Astrocyte of the cerebellum (primary cell): ENCODE measurements at places on chromosomes 13 and 19.

DNA sequence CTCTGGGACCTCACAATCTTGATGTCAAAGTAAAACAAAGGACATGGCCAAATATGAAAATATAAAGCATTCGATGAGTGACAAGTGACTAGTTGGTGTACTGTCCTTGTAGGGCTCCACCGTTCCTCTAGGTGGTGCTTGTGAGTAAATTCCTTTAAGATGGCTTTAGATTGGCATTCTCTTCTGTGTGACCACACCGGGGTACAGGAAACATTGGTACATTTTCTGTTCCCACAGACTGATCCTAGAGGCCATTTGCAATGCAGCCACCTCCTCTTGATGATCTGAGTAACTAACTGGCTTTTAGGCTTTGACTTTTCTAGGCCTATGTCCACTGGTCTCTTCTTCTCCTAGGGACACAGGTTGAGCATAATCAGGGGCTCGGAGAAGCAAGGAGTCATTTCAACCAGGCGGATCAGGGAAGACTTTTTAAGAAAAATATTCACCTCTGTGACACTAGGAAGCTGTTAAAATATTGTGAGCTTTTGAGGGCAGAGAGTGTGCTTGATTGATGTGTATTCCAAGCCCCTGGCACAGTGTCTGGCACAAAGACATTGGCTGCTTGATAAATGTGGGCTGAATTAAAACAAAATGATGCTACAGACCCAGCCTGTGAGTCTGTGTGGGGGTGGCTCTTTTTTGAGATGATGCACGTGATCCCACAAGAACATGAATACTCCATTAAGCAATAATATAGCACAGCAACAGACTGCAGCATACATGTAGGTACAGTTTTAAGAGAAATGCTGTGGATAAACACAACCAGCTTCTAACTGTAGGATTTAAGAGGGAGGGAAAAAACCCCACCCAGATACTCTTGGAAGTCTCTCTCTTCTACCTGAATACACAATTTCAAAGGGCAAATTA lies 21.0 kb downstream of the EPSTI1 start:
- peak; percentile 20 for DNase-seq

- no peak for DNase-seq
Measured at GRCh38 chr19:34171539-34171876, 796 bp upstream of the LSM14A start.

- DNase-seq: no peak
Measured at GRCh38 chr19:24059563-24060295, 27.3 kb upstream of the ZNF254 start.

DNA sequence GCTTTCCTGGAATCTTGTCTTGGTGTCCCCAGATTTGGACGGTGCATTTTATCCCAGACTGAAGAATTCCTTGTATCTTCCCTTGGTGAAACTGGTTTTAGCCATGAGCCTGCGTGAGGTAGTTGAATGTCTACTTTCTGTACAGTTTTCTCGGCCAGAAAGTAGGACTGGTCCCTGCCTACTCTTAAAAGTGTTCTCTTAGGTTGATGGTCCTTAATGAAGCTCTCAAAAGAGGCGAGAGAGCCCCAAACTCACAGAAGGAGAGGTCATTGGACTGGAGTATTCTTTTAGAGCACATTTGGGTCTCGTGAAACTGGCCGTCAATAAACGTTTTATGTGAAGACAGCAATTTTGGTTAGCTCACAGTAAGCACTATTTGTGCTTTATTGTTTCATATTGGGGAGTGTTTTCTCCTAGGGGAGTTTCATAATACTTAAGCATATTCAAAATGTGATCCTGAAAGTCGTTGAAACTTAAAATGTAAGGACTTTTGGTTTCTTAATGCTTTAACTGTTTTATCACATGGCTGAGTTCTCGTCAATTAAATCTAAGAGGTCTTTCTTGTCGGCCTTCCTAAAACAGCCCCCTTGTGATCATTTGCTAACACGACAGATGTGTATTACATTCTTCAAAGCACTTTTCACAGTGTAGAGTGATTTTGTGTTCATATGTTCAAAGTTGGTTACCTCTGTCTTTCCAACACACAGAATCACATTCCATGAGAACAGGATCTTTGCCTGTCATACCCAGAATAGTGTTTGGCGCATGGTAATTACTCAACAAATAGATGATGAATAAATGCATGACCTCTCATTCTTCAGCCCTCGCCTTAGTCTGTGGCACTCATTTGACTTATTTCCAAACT lies 889 bp downstream of the GTF2F2 start:
- peak; percentile 39 for DNase-seq

DNA sequence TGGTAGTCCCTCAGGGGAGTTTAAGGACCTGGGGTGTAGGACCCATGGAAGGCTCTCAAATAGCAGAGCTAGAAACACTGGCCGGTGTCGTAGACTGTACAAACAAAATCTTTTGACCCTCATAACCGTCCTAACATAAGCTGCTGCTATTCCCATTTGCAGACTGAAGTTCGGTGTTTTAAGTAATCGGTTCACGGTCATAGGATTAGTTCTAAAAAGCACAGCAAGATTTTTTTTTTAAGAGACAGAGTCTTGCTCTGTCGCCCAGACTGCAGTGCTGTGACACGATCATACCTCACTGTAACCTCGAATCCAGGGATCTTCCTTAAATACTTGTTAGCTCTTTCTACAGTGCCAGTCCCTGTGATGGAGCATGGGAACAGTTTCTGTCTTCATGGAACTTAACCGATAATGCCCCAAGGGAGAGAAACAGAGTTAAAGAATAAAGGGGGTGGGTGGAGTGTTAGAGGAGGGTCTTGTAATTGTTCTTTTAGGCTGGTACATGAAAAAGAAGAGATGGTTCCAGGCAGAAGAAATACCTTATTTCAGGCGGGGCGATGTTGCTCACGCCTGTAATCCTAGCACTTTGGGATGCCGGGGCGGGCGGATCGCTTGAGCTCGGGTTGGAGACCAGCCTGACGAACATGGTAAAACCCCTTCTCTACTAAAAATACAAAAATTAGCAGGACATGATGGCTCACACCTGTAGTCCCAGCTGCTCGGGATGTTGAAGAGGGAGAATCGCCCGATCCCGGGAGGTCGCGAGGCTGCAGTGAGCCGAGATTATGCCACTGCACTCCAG lies 475 bp upstream of the ZC3H4 start:
- no peak for DNase-seq

DNA sequence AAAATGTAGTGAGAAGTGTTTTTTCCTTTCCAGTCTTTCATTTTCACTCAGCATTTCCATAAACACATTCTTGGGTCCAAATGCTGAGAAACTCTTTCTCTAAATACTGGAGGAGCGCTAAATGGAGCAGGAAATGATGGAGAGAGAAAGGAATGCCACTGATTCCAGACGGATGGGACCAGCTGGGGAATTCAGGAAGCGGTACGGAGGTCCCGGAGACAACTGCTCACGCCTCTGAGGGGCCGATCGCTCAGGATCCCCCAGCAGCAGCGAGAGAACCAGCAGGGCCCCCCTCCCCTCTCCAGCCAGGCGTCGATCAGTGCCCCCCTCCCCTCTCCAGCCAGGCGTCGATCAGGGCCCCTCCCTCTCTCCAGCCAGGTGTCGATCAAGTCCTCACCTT lies 13.2 kb downstream of the RASA3 start:
- peak; percentile 83 for DNase-seq

DNA sequence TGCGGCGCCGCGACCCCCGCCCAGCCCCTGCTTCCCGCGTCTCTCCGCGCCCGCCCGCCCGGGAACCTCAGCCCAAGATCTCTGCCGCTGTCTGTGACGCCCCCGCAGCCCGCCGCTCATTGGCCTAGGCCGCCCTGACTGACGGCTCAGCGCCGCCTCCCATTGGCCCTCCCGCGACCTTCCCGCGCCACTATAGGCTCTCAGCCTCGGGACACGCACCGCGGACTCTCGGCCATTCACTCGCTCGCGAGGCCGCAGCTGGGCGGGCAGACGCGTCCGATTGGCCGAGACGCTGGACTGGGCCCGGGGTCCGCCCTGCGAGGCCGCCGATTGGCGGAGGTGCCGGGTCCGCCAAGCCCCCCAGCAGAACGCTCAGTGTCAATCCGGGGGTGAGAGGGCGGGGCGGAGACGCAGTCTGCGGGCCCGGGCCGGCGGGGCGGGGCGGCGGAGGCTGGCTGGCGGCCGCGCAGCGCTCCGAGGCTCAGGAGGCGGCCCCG lies at the start of gene PRKACA:
Gene PRKACA, minus strand, starts transcription at position 95 of the 497 bp plus-strand sequence. CDS start 215 bp downstream, outside the sequence.
- peak; percentile 98 for DNase-seq
